Endothelial cell (in vitro differentiated cells): ENCODE measurements at places on chromosomes 2 and 18.

DNA sequence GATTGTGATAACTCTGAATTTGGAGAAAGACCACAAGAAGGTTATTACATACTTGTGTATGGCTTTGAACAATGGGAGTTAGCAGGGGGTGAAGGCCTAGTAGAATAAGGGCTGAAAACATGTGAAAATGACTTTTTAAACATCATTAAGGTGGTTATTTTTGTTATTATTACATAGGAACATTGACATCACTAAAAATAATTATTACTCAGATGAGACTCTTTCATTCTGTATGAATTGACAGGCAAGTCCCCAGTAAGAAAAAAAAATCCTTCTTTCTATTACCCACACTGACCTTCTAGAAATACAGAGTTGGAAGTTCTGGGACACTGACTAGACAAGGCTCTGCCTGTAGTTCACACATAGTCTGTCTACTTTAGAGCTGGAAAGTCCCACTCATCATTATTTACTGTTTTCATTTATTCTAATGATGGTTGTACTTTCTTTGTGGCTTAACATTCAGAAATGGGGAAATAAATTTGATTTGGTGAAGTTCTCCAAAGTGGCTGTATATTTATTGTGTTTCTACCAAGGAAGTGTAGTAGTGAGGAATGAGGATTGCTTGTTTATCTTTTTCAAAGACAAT is 219.6 kb upstream of the EPAS1 start:
- no peak for DNase-seq

- no peak for DNase-seq
Measured at GRCh38 chr2:4561196-4561595, 857.8 kb downstream of the DCDC2C start.

- DNase-seq, result no peak
Measured at GRCh38 chr2:218959761-218960308, 369 bp downstream of the CDK5R2 start.

- no peak for DNase-seq
Measured at GRCh38 chr2:149148194-149149006, 109.9 kb downstream of the LYPD6B start.
